ENCODE measurements at places on chromosomes 6 and 20.

DNA sequence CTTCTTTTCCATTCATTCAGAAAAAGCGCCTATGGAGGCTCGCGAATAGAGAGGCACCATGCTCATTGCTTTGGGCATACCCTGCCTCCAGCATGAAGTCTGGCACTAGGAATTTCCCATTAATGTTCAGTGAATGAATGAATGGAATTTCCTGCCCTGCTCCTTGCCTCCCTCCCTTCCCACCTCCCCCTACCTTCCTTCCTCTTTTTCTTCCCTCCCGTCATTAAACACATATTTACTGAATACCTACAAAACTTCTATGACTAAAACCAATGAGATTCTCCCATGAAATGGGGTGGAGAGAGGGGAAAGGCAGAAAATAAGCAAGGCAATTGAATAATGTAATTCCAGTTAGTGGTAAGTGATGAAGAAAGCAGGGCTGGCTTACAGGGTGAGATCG is 213.8 kb upstream of the AGPAT4 start:
- no peak for DNase-seq

DNA sequence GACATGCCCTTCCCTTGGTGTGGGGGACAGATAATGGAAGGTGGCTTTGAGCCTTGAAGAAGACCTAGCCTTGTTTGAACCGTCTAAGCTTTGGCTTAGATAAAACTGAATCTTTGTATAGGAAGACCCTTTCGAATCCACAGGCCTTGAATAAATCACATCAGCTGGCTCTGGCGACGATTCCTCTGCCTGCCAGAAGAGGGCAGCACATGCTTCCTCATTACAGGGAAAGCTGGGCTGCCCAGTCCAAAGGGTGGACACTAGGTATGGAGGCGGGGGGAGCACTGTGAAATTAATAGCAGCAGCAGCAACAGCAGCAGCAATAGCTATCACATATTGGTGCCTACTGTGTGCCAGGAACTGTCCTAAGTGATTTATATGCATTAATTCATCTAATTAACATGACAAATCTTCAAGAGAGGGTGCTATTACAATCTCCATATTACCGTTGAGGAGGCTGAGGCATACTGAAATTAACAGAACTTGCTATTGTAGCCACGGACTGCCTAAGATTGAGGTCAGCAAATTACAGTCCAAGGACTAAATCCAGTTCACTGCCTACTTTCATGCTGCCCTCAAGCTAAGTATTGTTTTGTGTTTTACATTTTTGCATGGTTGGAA is 85.1 kb downstream of the CLIC5 start:
- DNase-seq, result no peak

GRCh38 chr6:38567436-38567835 is 72.3 kb downstream of the BTBD9 start:
- DNase-seq, result no peak

GRCh38 chr6:86331265-86331840 is 606.0 kb upstream of the HTR1E start:
- DNase-seq, result no peak

DNA sequence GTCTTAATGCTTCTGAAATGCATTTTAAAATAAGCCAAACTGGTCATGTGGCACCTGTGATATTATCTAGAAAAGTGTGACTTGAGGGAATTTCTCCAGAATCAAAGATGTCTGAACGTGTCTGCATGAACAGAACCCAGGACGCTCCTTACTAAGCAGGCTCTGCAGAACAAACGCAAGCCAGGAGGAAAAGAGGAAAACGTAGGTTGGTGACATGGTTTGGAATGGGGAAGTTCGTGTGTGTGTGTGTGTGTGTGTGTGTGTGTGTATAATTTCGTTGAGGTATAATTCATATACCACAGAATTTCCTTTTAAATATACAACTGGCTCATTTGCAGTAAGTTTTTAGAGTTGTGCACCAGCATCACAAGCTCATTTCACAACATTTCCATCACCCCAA is 200.5 kb upstream of the FOXQ1 start:
- no peak for DNase-seq

- no peak for DNase-seq
These were observed 45.1 kb downstream of the RNASET2 start for GRCh38 chr6:166911248-166911677.

Data from activated CD4-positive, CD25-positive, alpha-beta regulatory T cell (primary cell).